HT1080 (cell line): ENCODE measurements at places on chromosomes 11 and 22. TPM values are rescaled to one million over a fixed set of nuclear protein-coding genes. Genes with fewer than 3 reads are reported as not detected.

- no peak for DNase-seq
Measured at GRCh38 chr11:36026315-36026968, 82.6 kb downstream of the LDLRAD3 start.

DNA sequence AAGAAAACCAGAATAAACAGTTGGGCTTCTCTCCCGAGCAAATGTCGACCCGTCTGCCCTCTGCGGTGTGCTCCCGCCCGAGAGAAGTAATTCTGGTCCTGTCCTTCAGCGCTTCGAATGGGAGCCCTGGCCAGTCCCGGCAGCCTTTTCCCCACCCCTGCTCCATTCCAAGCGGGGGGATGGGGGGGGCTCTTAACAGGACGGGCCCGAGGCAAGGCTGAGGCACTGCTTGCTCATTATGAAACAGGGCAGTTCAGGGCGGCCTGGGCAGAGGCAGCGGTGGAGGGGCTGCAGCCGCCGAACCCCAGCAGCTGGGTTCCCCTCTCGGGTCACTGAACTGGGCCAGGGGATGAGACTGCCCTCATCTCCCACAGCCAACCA is 9.1 kb downstream of the BACE1-AS start:
- no peak for DNase-seq

DNA sequence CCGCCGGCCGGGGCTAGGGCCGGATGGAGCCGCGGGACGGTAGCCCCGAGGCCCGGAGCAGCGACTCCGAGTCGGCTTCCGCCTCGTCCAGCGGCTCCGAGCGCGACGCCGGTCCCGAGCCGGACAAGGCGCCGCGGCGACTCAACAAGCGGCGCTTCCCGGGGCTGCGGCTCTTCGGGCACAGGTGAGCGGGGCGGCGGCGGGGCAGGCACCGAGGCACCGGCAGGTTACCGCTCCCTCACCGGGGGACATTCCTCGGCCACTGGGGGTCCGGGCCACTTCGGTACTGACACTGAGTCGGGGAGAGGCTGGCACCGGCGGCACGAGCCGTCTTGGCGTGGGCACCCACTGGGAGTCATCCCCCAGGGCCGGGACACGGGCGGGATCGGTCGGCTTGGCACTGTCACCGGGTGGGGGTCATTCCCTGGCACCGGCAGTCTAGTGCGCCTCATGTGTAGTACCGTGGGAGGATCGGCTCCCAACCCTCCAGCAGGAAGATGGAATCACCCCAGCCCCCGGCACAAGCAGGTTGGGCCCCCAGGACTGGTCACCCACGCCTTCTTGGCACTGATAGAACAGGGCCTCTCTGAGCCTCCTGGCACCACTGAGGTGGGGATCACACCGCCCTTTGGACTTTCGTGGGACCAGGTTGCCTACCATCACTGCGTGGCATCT is 511 bp downstream of the DGKZ start:
- DNase-seq: no peak

The CCDC88B gene
- 4.9 and 7.1 TPM in 2 replicates for total RNA-seq

The APOBEC3B gene
- 6.5 and 13.1 TPM in 2 replicates for total RNA-seq
